ENCODE measurements at places on chromosomes 2 and 18.

DNA sequence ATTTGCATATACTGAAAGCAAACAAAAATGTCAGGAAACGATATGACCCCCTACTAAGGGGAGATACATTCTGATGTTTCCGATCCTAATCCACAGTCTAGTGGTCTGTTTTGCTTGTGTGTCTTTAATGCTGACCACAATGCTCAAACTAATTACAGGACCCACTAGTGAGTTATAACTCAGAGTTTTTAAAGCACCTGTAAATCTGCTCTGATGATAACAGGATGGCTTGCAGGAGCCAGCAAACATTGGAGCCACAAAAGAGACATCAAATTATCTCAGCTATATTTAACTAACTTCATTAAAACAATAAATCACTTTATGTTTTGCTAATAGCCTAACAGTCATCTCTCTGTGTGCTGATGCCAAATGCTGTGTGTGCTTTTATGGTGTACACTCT is 300.3 kb downstream of the NBAS start:
- DNase-seq: no peak

DNA sequence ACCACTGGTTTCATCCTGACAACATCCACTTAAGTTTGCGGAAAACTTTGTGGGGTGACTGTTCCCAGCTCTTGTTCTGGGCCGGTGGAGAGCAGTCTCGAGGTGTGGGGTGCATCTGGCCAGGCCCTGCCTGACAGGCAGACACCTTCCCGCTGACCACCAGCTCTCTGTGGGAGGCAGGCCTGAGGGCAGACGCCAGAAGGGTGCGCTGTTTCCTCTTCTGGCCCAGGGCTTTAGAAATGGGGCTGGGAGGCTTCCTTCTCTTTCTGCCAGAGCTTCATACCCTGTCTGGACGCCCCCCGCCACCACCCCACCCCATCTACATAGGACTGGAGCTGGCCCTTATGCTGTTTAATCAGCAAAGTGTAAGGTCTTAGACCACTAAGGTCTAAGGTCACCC is 263.8 kb downstream of the LOXHD1 start:
- DNase-seq: no peak

DNA sequence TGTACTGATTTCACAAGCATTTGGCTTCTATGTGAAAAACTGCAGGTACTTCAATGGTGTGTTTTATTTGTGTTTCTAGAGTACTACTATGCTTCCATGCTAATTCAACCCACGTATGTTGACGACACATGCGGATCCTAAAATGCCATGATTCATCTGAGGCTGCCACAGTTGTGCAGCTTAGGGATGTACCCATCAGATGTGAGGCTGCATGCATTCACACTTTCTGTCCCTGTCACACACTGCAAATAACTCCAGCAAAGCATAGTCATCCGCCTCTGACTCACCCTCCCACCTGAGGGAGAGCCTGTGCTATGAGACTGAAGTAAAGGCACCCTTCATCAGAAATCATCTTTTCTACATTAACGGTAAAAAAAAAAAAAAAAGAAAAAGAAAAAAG is 22.1 kb upstream of the SERTAD2 start:
- no peak for DNase-seq

DNA sequence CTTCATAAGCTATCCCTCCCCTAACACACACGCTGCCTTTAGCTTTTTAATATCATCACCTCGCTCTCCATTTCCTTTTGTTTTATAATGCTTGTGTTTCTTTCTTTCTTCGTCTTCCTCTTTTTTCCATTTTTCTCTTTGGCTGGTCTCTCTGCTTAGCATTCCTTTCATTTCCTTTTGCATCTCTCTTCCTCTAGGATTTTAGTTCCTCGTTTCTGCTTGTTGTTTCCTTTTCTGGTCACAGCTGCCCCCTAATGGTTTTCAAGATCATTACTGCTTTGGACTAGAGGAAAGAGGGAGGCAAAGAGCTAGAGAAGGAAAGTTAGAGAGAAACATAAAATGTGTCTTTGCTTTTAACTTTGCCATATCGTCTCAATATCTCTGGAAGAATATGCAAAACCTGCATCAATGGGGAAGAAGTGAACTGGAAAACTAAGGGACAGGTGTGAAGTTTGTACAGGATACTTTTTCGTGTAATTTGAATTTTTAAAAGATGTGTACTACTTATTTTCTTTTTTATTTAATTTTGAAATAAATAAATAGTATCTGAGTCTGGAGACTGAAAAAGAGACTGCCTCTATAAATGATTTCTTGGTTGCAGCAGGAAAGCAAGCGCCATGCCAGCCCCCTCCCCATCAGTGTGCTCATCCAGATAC is 6.3 kb upstream of the NRP2 start:
- no peak for DNase-seq

DNA sequence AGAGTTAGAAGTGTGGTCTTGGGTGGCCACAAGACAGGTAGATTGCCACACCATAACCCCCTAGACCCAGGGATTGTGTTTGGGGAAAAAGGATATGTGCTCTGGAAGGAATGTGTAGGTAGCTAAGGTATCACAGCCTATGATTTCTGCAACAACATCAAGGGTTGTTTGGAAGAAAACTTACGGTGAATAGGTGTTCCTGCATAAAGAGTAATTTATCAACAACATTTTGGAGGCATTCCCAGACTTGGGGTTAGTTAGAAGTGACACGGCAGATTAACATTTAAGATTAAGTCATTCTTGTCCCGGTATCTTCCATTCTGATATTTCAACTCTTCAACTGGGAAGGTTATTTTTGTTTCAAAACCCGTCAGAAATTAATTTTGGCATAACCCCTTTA is 65.5 kb downstream of the SPP2 start:
- DNase-seq: no peak

DNA sequence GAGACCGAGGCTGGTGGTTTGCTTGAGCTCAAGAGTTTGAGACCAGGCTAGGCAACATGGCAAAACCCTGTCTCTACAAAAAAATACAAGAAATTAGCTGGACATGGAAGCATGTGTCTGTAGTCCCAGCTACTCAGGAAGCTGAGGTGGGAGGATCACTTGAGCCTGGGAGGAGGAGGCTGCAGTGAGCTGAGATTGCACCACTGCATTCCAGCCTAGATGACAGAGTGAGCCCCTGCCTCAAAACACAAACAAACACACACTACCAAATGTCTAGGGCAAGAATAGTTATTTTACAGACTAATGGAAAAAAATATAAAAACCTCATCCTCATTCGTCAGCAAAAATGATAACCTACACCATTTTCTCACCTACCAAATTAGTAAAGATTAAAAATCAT is 15.3 kb downstream of the BUB1 start:
- no peak for DNase-seq

- no peak for DNase-seq
These were observed at the start of gene TTN for GRCh38 chr2:178807227-178808008. TTN (minus strand) TSS chr2:178807423; CDS start chr2:178804642, 2,781 bp downstream.

- no peak for DNase-seq
These were observed 11.1 kb upstream of the IL1RN start for GRCh38 chr2:113116100-113116958.

DNA sequence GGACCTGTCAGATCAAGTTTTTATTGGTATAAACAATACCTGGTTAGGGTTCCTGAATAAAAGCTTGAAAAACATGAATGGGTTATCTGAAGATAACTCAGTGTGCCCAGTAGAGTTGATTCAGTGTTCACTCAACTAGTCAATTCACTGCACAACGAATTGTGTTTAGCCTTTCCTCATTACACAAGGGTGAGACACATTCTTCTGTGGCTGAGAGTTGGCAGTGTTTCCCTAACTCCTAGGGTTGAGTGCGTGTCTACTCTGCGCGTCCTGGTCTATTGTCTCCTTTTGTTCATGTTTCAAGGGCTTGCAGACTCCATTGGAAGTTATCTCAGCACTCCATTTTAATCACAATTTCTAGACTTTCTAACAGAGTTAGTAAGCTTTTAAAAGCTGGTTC is 32.8 kb upstream of the TMEM178A start:
- DNase-seq: no peak

DNA sequence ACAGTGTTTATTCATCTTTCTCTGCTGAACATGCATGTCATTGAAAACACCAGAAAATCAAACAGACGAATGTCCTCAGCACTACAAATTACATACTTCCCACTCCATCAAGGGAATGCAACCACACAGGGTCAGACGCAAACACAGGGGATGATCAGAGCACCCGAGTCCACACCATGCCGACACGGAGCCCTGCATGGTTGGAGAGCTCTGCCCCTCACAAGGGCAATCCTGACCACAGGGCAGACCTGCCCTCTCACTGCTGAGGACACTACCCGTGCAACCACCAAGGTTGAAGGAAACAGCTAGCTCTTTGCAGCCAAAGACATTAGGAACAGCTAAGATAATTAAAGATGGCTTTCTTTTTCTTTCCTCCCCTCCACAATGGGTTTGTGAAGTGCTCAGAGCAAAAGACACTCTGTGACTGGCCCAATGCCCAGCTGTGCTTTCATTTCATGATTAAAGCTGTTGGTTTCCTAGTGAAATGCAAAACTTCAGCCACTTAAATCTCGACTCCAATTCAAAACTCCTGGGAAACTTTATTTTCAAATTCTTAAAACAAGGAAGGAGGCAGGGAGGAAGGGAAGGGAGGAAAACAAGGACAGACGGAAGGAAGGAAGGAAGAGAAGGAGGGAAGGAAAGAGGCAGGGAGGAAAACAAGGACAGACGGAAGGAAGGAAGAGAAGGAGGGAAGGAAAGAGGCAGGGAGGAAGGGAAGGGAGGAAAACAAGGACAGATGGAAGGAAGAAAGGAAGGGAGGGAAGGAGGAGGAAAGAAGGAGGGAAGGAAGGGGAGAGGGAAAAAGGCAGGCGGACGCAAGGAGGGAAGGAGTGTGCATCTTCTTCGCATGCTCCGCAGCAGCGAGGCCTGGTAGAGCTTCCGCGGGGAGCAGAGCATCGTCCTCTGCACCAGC is 65.8 kb downstream of the NDUFA10 start:
- no peak for DNase-seq

- DNase-seq: no peak
These were observed 9.5 kb upstream of the BCL2L11 start for GRCh38 chr2:111111101-111111755.

DNA sequence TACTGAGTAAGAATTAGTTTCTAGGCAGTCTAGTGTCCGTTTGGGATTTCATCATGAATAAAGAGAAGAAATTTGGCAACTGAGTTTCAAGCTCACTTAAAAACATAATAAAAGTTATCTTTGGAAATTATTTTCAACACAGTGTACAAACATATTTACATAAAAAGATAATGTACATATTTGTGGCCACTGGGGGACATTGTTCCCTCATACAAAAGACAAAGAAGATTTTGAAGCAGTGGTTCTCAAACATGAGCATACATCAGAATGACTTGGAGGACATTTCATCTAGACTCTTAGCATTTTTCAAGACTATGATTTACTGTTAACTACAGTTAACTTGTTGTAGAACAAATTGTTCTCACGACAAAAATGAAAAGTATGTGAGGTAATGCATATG is 15.7 kb upstream of the TTC21B start:
- DNase-seq: no peak

DNA sequence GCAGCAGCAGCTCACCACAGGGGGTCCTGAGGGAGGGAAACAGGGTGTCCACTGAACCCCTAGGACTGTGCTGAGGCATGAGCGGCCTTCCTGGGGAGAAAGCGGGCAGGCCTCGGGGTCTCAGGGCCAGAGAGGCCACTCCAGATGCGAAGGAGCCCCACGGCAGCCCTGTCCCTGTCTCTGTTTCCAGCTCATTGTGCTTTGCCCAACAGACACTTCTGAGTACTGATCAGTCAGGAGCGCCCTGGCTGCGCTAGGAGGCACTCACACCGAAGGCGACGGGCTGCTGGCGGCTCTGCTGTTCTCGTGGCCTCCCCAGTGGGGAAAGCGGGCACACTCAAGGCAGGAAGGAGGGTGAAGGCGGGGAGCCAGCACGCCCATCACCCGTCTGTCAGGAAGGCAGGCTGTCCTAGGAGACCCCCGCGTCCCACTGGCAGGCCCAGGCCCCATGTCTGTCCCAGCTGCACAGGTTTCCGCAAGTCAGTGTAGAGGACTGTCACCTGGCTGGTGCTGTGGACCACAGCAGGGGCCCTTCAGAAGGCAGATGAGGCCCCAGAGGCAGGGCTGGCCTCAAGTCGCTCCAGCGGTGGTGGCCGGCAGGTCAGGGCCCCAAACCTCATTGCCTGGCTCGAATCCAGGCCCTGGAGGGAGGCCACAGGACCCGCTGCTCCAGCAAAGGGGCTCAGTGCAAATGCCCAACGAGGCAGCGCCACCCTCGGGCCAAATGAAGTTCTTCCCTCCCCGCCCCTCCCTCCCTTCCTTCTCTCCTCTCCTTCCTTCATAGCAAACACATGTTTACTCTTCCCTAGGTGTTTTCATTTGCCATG is 6.8 kb downstream of the ESPNL start:
- no peak for DNase-seq

- DNase-seq: no peak
These were observed 5.0 kb upstream of the SMAD2 start for GRCh38 chr18:47935321-47936055.

GRCh38 chr2:153971855-153972254 is 100.1 kb downstream of the GALNT13 start:
- no peak for DNase-seq

DNA sequence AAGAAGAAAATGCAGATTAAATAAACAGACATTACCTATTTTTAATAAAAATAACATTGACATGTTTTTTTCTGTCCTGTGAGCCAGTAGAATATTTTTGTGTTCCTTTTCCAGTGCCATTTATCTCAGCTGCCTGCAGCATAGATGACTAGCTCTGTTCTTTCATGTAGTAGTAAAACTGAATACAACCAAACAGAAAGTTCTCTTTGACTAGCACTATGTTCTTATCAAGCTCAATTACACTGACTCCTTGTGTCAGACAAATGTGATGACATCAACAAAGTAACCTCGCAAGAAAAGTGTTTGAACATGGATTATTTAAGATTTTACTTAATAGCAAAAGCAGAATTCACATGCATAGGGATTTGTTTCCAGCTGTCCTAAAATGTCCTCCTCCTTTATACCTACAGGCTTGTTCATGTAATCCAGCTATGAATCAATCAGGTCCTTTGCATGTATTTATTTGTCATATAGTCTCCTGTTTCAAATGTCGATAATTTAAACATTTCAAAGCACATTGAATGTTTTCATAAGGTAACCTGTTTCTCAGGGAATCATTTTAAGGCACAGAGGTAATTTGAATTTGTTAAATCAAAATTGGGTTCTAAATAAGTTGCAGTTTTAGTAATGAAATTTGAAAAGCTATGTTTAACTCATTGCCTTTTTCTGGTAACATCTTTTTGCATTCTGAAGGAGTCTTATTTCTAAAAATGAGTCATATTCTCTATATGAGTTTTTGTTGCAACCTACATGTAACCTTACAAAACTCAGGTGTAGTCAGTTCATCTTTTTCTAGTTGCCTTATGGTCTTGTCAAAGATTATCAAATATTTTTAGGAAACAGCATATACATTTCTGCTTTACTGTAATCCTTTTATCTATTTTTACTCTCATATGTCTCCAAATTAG is 215.3 kb upstream of the GULP1 start:
- no peak for DNase-seq
